AG08396 (cell line): ENCODE measurements at places on chromosomes 12 and 14.

GRCh38 chr14:104386151-104386841, 193.3 kb upstream of the C14orf180 start:
- no peak for DNase-seq

GRCh38 chr12:102051431-102051965, 10.3 kb downstream of the WASHC3 start:
- no peak for DNase-seq

- peak; percentile 94 for DNase-seq
Measured at GRCh38 chr12:57088354-57089270, at the start of gene NAB2. Gene NAB2 (plus strand): TSS chr12:57089114. CDS start chr12:57089272, 158 bp downstream.

DNA sequence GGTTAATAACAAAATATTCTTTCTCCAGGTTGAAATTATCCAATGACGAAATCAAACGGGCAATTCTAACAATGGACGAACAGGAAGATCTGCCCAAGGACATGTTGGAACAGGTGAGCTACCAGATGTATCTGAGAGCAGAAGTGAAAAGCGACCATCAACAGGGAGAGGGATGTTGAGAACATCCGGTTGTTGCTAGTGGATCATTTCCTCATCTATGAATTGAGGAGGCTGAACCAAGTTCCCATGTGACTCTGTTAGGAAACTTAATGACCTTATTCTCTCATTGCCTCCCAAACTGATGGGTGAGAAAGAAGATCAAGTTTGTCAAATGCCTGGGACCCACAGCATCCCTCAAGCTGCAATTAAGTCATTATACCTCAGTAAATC, 117.7 kb downstream of the GPR135 start:
- DNase-seq = no peak

GRCh38 chr14:61480704-61481285, 159.4 kb downstream of the PRKCH start:
- DNase-seq = no peak

DNA sequence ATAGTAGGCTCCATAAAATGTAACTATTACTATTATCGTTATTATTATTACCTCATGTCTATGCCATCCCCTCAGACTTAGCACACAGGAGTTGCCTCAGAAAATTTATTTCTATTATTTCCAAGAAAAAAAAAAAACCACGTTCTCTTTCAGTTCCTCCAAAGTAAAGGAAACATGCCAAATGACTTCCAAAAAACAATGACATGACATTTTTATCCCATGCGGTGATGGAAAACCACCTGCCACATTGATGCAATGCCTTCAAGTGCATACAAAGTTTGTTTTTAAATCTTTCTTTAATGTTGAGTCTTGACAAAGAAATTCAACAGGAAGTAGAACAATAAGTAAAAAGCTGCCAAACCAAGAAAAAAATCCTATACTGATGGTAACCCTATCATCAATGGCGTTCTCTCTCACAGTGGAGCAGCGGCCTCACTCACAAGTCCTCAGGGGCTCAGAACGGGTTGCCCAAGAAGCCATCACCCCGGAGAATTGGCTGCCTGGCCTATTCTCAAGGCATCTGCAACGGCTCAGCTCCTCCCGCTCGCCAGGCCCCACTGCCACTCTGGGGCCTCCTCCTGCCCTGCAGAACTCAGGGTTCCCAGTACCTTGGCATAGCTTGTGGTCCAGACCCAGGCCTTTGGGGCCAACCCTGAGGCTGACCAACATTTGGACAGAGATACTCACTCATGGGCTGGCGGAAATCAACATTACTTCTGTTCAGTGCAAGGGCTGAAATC, 51.9 kb downstream of the SERPINA3 start:
- no peak for DNase-seq
